Coronary artery (tissue), 2 donors: ENCODE measurements at places on chromosomes 3 and 15.

- DNase-seq: no peak
These were observed 70.9 kb downstream of the CGGBP1 start for GRCh38 chr3:87987952-87988351.

GRCh38 chr15:98155356-98155755 lies 194.9 kb downstream of the ARRDC4 start:
- no peak for DNase-seq

GRCh38 chr3:166451997-166452396 lies 614.8 kb upstream of the BCHE start:
- no peak for DNase-seq

DNA sequence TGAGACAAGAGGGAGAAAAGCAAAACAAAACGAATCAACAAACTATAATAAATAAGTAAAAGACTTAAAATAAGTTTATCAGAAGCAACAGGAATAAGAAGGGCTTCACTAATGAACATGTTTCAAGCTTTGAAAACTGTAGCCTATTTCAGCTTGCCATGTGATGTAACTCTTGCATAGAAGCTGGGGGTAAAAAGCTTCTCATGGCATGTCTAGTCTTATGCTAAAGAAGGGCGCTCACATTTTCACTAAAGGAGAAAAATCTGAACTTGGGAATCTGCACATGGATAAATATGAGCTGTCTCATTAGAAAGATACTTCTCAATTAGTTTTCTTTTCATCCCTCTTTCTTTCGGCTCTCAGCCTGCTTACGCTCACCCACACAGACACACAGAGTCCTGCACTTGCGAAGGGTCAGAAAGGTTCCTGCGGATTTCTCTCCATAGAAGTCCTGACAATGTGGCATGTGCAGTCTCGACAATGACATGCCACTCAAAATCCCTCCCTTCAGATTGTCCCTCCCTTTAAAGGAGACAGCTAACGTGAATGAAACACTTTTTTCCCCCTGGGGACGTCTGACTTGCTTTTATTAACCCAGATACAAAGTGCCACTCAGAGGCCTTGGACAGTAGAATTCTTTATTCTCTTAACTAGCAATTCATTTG lies 568.9 kb upstream of the NR2F2 start:
- DNase-seq: no peak

DNA sequence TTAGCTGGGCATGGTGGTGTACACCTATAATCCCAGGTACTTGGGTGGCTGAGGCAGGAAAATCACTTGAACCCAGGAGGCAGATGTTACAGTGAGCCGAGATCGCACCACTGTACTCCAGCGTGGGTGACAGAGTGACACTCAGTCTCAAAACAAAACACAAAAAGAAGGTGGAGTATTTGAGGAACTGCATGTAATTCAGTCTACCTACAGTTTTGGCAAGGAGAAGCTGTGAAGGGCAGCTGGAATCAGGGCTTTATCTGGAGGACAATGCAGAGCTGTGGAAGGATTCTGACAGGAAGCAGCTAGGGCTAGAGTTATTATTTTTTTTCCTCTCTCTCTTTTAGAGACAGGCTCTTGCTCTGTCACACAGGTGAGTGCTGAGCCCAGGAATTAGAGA lies 6.8 kb downstream of the H1-8 start:
- DNase-seq: no peak

GRCh38 chr3:197521277-197522182 lies 34.2 kb downstream of the BDH1 start:
- no peak for DNase-seq

DNA sequence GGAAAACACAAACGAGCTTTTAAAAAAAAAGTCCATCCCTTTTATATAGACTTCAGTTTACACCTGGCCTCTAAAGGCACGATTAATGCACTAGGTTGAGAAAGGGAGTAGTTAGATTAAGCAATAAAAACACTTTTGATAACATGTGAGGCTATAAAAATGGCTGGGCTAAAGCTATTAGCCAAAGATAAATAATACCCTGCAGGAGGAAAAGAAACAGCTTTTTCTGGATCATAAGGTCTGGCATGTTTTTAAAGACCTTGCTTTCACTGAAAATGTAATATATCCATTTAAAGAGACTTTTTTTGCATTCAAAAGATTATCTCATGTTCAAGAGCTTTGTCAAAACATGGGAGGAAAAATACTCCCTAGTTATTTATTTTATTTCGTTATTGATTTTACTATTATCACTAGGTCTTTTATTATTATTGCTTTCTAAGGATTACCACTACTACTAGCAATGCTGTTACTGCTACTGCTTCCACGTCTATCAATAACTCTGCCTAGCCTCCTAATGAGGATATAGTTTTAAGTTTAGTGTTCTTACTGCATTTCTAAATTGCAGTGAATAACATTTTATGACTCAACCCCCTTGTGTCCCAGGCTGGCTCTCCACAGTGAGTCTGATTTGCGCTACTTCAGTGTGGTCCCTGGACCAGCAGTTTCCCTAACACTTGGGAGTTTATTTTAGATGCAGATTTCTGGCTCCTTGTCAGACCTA lies 93.4 kb downstream of the THRB start:
- DNase-seq: no peak

DNA sequence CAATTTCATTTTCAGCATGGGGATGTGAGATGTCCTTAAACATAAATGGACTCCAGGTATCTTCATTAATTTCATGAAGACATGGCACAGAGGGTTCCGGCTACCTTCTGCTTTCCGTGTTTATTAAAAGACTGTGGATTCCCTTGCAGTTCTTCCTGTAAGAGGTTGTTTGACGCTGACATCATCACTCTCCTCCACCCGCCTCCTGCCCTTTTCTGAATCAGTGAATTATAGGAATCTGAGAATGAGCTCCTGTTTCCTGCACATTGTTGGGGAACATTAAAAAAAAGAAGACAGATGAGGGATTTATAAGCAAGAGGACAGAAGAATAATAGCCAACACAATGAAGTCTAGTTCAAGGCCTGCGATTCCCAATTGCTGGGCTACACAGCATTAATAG lies 191.3 kb downstream of the LPP start:
- no peak for DNase-seq

- no peak for DNase-seq
These were observed 197.6 kb upstream of the ZPLD1 start for GRCh38 chr3:102237181-102237580.

DNA sequence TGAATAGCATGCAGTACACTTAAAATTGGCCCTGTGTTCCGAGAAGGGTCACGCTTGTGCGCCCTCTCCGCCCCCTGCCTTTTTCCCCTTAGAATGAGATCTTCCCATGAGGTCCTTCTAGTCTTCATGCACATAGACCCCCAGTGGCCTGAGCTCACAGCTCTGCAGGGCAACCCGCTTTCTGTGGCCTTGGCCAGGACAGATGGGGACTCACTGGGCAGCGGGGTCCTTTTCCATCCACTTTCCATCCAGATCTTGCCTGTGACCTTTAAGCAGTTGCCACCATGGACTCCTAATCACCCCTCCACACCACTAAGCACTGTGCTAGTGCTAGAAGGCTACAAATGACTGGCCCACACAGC lies 244.4 kb downstream of the UACA start:
- DNase-seq: no peak

DNA sequence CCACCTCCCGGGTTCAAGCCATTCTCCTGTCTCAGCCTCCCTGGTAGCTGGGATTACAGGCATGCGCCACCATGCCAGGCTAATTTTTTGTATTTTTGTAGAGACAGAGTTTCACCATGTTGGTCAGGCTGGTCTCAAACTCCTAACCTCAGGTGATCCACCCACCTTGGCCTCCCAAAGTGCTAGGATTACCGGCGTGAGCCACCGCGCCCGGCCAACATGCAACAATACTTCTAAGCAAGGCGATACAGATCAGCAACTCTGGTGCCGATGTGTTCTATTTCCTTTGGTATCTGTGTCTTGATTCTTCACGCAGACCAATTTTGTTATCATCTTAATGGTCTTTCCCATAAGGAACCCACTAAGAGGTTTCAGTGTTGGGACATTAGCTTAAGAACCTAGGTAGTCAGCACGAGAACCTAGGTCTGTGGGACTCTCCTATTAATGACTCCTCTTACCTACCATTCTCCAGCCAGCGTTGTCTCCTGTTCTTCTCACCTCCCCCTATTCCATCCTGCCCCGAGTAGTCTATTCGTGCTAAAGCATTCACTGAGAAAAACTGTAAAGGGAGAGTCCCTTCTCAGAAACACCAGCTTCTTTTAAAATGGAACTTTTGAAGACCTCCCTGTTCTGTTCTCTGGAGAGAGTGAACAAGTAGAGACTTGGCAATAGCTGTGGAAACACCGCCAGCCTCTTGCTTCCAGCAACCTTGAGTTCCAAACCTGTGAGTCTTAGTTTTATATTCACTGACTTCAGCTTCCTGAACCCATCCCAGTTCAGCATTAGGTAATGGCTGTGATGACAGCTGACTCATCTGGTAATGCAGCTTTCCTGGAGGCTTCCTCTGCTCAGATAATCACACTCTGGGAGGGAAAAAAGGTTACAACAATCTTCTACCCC lies 61.2 kb downstream of the TSC22D2 start:
- no peak for DNase-seq

DNA sequence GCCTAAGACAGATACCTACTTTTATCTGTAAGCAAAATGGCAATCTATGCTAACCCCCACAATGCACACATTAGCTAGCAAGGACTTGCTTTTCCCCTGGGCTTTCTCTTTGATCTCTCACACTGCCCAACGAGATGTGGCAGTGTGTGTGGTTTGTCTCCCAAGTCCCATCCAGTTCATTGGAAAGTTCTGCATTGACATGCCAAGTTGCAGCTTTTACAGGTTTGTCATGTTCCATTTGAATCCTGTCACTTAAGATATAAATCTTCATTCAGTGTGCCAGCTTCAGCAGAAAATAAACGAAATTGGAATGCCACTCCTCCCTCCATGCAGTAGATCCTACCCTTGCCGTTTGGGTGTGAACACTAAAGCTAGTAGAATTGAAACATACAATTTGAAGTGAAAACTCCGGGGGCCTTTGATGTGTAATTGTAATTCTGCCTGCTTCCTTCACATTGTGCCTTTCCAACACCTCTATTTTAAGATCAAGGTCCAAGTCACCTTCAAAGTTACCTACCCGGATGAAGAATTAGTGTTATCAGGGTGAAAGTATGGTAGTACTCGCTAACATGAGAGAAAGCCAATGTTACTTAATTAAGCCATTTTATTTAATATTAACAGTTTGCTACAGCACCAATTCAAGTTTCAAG lies 130.9 kb upstream of the BHLHE40 start:
- no peak for DNase-seq

- DNase-seq: no peak
These were observed 367.8 kb upstream of the IL12A start for GRCh38 chr3:159620873-159621272.
